NCI-H524 treated with DMSO at 0.1 percent for 48 hours (cell line): ENCODE measurements at places on chromosomes 3 and 15.
A peak's percentile ranks its signal among the peaks of the same experiment; 100 is the strongest.

- DNase-seq, result no peak
These were observed 32.8 kb upstream of the PRR20G start for GRCh38 chr3:127320529-127321121.

- no peak for DNase-seq
These were observed 43.6 kb downstream of the TBC1D2B start for GRCh38 chr15:78033864-78034263.

DNA sequence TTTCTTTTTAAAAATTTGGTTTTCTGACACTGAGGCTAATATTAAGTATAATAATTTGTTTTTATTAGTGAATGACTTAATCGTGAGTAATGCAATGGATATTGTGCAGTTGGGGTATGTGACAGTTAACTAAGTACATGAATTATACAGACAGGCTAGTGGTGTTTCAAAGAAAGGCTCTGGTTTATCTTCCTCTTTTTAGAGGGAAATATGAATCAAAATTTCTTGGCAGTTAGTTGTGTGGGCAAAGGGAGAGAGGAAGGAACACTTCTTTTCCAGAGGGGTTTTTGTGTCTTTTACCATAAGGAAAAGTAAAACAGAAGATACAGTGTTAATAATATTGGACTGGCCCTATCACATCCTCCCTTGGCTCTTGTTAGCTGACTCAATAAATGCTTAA is 2.7 kb downstream of the ZNF654 start:
- DNase-seq, result no peak

DNA sequence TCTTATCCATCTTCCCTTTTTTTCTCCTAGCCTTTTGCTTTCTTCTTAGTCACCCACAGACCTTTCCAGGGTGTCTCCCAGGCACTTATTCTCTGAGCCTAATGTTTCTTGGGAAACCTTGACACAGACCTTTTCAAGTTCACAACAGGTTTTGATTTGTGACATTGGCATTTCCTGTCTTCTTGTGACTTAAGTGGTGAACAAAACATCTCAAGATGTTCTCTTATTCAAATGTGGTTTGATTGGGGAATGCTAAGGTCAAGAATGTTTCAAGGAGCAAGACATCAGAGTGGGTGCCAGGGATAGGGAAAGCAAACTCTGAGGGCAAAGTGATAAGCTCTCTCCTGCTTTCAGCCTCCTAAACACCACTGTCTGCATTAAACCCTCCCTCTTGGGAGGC is 68.2 kb upstream of the GSK3B start:
- DNase-seq, result no peak

DNA sequence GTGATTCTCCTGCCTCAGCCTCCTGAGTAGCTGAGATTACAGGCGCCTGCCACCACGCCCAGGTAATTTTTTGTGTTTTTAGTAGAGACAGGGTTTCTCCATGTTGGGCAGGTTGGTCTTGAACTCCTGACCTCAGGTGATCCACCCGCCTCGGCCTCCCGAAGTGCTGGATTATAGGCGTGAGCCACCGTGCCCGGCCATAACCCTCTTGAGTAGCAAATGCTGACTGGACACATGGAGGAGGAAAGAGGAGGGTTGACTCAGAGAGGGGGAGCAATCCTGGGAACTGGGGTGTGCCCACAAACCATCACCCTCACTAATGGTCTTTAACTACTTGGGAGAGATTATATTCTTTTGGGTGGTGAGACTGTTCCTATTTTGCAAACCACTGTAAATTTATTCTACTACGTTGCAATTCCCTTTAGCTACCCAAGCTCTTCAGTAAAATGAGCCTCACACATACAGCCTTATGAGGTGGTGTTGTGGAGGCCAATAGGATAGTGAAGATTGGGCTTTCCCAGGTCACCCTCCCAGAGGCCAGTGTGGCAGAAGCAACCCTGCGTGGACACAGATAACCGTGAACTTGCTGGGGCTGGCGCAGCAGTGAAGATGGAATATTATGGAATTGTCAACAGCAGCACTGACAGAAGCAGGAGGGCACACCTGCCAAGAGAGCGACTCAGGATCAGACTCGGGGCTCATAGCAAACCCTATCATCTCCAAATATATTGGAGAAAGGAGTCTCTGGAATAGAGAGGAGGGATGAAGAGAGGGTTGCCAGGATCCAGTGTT is 37.4 kb downstream of the TLNRD1 start:
- DNase-seq, result no peak

DNA sequence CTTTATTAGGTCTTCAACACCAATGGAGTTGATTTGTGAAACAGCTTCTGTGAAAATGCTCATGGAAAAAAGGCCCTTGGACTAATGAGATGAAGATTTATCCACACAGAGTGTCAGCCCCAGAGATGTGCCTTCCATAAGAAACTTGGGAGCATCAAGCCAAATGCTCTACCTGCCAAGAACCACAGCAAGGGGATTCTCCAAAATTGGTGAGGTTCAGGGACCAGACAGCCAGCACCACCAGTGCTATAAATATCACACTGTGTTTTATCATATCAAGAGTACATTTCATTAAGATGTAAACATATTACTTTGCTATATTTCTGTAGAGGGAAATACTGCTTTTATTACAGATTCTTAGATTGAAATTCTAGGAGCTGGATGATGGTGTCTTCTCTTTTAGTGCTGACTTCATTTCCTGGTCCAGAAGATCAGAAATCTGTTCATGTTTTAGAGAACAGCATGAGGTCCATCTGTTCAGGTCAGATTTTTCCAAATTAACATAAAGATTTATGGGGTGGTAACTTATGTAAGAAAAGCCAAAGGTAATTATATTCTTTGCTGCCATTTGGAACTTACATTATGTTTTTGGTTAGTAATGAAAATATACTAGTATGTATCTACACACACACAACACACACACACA is 17.7 kb downstream of the SLC35G2 start:
- peak; percentile 68 for DNase-seq

- no peak for DNase-seq
These were observed 507.3 kb upstream of the CBLB start for GRCh38 chr3:106376016-106376570.

DNA sequence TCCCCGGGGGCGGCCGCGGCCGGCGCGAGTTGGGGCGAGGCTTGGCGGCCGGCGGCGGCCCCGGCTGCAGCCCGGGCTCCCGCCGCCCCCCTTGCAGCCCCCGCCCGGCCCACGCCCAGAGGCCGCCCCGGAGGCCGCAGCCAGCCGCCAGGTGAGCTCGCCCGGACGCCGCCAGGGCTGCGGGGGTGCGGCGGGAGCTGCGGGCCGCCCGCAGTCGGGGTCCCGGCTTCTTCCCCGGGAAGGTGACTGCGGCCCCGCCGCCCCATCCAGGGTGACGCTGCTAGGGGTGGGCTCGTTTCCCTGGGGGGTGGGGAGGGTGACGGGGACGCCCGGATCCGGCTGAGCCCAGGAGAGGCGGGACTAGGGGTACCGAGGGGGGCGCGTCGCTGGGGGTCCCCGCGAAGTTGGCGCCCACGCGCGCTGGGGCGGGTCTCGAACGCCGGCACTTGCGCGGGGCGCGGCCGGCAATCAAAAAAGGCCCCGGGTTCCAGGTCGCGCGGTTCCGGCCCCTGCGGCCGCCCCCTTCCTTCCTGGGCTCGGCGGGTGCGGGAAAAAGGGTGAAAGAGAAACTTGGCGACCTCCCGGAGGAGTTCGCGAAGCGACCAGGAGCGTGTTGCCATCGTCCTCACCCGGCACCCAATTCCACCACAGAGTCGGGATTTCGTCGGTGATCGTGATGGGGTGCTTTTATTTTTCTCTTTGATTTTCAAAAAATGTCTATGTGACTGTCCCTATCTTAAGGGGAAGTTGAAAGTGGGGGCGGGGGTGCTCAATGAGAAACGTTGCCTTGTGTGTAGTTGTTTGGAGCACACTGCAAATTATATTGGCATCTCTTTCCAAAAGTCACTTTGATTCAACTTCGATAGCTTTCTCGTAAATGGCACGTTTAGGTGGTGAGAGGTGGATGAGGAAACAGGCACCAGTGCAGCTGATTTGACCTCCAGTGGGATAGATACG is 619 bp downstream of the ATXN7 start:
- no peak for DNase-seq

DNA sequence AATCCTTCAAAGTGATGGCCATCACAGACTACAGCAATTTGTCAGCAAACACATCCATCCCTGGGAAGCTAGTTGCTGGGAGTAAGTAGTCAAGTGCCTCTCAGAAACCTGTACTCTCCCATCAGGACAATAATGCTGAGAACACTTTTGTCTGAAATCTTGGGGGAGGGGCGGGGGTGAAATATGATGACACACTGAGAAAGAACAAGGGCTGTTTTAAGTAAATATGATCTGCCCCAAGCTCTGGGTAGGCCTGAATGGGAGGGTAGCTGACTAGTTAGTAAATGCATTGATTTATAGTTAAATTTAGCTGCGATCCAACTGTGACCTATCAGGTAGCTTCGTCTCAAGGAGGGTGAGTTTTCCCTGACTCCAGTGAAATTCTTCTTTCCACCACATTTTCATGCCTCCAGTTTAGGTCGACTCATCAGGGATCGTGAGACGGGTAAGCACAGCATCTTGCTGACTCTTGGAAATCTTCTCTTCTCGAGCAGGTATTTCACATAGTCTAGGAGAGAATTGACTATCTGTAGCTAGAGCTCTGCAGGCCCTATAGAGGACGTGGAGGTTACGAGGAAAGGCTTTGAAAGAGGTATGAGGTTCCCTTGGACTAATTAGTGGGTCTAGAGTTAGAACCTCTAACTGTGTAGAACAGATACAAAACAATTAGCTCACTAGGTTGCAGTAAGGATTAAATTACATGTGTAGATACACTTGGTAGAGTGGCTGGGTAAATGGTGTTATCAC is 213.4 kb upstream of the SLC2A2 start:
- peak; percentile 84 for DNase-seq

GRCh38 chr3:166304584-166304983 is 467.4 kb upstream of the BCHE start:
- DNase-seq, result no peak

GRCh38 chr3:189389346-189389745 is 217.6 kb downstream of the TPRG1 start:
- no peak for DNase-seq

DNA sequence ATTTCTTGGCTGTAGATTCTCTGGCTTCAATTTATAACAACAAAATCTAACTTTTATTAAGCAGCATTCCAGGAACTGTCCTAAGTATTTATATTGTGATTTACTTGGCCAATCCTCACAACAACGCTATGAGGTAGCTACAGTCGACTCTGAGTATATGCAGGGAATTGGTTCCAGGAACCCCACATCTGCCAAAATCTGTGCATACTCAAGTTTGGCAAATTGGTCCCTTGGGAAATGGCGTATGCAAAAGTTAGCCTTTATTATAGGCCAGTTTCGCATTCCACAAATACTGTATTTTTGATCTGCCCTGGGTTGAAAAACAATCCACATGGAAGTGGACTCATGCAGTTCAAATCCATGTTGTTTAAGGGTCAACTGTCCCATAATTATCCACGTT is 53.9 kb downstream of the RAP2B start:
- DNase-seq, result no peak

- DNase-seq, result no peak
These were observed 105.8 kb upstream of the UNC13C start for GRCh38 chr15:53872410-53872809.

- peak; percentile 98 for DNase-seq
These were observed 12.4 kb upstream of the SYN2 start for GRCh38 chr3:11991751-11992150.

- DNase-seq, result no peak
These were observed 34.3 kb downstream of the ST6GAL1 start for GRCh38 chr3:186964616-186965015.

- no peak for DNase-seq
These were observed 329.9 kb upstream of the ROBO1 start for GRCh38 chr3:80097674-80098073.

DNA sequence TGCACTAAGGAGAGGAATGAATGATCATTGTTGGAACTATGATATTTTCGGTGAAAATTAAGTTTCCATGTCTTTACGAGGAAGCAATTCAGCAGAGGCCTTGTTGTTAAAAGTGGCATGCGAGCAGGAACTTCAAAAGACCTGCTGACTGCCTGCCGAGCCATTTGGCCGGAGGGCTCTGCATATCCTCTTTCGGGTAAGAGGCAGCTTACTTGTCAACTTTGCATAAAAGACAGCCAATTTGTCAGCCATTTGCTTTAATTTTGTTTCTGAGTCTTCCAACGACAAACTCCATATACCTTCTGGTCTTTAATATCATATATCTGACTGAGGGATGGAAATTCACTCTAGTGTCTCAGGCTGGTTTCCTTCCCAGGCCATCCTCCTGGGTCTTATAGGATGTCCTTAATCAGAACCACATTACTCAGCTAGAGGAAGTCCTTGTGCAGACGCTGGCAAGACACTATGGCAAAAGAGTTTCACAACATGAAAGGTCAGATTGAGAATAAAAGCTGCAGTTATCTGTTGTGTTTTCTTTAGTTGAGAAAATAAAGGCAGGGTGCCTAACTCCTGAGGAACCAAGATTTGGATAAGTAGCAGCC is 128.7 kb upstream of the WNT5A start:
- no peak for DNase-seq

DNA sequence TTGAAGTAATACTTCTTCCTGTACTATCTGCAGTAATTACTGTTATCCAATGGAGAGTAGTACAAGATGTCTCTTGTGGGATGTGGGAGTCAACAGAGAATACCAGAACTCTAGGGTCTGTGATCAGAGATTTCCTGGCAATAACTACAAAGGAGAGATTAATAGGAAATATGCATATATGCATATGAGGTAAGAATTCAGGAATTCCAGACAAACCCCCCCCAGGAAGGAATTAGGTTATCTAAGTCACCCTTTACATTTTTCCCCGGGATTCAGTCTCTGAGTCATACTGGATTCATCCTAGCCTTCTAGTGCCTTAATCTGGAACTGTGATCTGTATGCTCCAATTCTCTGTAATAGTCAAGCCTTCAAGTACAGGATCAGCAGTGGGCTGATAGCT is 49.4 kb downstream of the GTF2E1 start:
- DNase-seq, result no peak

- DNase-seq, result no peak
These were observed 127.5 kb downstream of the BDH1 start for GRCh38 chr3:197428117-197428801.

GRCh38 chr3:135779024-135779423 is 186.5 kb upstream of the PPP2R3A start:
- DNase-seq, result no peak

- DNase-seq, result peak; percentile 37
These were observed 21.6 kb upstream of the PAK6 start for GRCh38 chr15:40217166-40217824.

GRCh38 chr3:47380026-47380600 is 708 bp upstream of the PTPN23 start:
- DNase-seq, result no peak
